ENCODE measurements at places on chromosomes 16 and 17. TPM values are rescaled to one million over a fixed set of nuclear protein-coding genes. Genes with fewer than 3 reads are reported as not detected.

- H3K4me3 ChIP-seq: no peak overlapping the region
- no peak for DNase-seq
- H3K27me3 ChIP-seq: no peaks in the 10 kb centered on the region
- H3K4me1 ChIP-seq: no peaks in the 10 kb centered on the region
Measured at GRCh38 chr16:12157517-12158093, 181.1 kb downstream of the SNX29 start.

DNA sequence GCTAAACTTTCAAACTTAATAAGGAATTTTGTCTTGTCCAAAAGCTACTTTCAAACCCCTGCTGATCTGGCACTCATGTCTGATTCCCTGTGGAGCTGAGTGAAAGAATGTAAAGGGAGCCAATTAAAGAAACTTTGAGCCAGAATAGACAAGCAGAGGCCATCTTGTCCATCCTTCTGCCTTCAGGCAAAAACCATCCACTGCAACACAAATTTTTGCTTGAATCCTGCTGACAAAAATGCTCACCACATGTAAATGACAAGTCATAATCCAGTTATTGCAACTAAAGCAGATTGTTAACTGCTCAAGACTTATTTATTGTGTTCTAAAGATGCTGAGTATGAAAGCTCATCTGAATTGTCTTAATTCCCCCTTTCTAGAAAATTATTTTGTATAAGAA, 124.0 kb upstream of the HLF start:
- no peaks in the 10 kb centered on the region for H3K36me3 ChIP-seq
- H3K27ac ChIP-seq: no peak overlapping the region
- H3K4me1 ChIP-seq: no peaks in the 10 kb centered on the region
- H3K4me3 ChIP-seq: no peak overlapping the region

- H3K4me1 ChIP-seq: no peaks in the 10 kb centered on the region
- DNase-seq: no peak
- H3K27me3 ChIP-seq: no peaks in the 10 kb centered on the region
- H3K27ac ChIP-seq: no peak overlapping the region
Measured at GRCh38 chr17:205148-205669, 23.8 kb upstream of the DOC2B start.

GRCh38 chr17:62134397-62134796, 69.3 kb upstream of the MED13 start:
- H3K27ac ChIP-seq: no peak overlapping the region
- H3K36me3 ChIP-seq: no peaks in the 10 kb centered on the region
- H3K4me1 ChIP-seq: peaks cover 3% of the 10 kb centered on the region
- no peak for DNase-seq
- H3K27me3 ChIP-seq: peaks cover 12% of the 10 kb centered on the region

- H3K4me1 ChIP-seq: no peaks in the 10 kb centered on the region
- no peaks in the 10 kb centered on the region for H3K36me3 ChIP-seq
- no peak overlapping the region for H3K27ac ChIP-seq
- no peak for DNase-seq
Measured at GRCh38 chr16:83681381-83681956, 126.3 kb upstream of the HSBP1 start.

Gene TLCD2
- 0.13 TPM for total RNA-seq

Gene RAB11FIP4
- total RNA-seq: 36.0 TPM

Gene SLC5A2
- total RNA-seq: not detected

Gene TEX14
- 0.10 TPM for total RNA-seq

Gene SNRNP25
- 62.3 TPM for total RNA-seq

All from activated CD8-positive, alpha-beta T cell treated with anti-CD3 and anti-CD28 coated beads, Interleukin-2, amount 10 ng/mL, durations not matched to agents 7 days and 5 days (primary cell).